ENCODE measurements at places on chromosomes 11 and 22.

DNA sequence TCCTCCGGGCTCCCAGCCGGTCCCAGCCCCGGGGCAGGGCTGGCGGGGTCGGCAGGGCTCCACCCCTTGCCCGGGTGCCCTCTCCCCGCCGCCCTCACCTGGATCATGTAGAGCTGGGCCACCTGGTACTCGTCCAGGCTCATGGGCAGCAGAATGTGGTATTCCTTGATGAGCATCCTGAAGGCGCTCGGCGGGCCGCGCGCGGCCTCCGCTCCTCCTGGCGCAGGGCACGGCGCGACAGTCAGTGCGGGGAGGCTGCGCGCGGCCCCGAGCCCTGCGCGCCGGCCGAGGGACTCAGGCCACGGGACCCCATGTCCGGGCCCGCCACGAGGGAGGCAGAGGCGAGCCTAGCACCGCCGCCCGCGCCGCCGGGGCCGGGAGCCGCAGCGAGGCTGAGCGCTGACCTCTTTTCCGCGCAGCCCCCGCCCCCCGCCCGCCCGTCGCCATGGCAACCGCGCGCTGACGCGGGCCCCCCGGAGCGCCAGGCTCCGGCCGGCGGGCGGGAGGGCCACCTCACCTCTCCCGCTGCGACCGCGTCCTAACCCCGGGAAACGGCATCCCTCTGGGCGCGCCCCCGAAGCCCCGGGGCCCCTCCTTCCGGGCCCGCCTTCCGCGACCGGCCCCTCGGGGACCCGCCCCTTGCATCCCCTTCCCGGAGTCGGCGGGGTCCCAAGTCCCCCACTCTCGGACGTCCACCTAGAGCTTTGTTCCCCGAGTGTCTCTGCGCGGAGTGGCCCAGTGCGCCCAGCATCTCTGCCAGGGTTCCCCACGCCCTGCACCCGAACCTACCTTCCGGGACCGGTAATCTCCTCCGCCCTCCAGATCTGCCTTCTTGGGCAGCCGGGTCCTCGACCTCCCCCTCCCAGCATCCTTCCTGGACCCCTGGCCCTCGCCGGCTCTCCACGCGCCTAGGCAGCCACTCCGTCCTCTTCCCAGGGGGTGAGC is 886 bp downstream of the PITPNM1 start:
- peak; percentile 24 for DNase-seq

- DNase-seq = no peak
Observed at GRCh38 chr11:77444261-77444660, 29.6 kb downstream of the PAK1 start.

GRCh38 chr11:27830206-27830605 is 130.0 kb upstream of the BDNF start:
- no peak for DNase-seq

- DNase-seq = no peak
Observed at GRCh38 chr11:93216511-93217101, 18.8 kb upstream of the SLC36A4 start.

DNA sequence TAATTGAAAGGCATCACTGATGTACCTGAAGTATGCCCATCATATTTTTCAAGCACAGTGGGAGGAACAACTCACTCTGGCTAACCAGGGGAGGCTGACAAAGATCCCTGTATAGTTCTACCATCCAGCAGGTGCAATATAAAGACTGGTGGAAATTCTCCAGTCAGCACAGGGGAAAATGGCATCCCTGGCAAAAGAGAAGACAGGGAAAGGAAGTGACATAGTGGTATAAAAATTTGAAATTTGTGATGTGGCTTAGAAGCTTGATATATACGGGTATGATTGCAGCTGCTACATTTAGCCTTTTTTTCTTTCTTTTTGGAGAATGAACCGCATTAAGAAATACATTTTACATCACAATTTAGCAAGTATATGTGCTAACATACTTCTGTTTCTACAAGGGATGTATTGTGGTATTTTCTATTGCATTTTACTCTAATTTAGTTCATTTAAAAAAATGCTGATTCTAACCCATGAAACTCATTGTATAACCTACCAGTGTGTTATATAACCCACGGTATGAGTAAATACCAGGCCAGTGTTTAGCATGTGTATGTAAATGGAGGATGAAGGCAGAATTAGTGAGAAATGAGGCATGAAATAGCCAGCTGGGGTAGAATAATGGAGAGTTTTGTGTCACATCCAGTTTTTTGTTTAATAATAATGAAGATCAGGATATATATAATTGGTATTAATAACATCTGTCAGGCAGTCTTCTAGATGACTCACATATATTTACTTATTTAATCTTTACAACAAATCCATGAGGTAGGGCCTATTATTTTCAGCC is 186.1 kb downstream of the ARHGAP42 start:
- peak; percentile 28 for DNase-seq

- no peak for DNase-seq
Observed at GRCh38 chr11:28110821-28111200, 2.6 kb downstream of the METTL15 start.

DNA sequence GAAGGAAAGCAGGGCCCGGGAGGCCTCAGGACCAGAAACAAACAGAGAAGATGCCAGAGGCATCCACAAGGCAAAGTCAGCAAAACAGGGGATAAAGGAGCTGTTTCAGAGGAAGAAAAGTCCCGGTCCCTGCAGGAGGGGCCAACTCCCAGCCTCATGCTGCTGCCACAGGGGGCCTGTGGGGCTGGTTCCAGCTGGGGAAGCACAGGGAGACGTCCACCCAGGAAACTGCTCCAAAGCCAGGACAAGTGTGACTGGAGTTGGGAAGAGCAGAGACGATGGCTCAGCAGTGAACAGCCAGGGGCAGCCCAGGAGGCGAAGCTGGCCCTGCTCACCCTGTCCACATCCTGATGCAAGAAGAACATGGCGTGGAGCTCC is 454.4 kb downstream of the BRD1 start:
- DNase-seq = no peak

- DNase-seq = no peak
Observed at GRCh38 chr11:111961389-111962300, 24.5 kb downstream of the DIXDC1 start.
